Activated CD4-positive, alpha-beta T cell treated with anti-CD3 and anti-CD28 coated beads, Interleukin-2, amount 10 ng/mL, durations not matched to agents 7 days and 5 days (primary cell): ENCODE measurements at places on chromosomes 1 and 21. TPM values are rescaled to one million over a fixed set of nuclear protein-coding genes. Genes with fewer than 3 reads are reported as not detected.

- peaks cover 71% of the 10 kb centered on the region for H3K27me3 ChIP-seq
- no peak for DNase-seq
- no peak within 1 kb of the TSS for H3K27ac ChIP-seq
- H3K36me3 ChIP-seq: no peaks in the 10 kb centered on the region
- H3K4me1 ChIP-seq: peaks cover 3% of the 10 kb centered on the region
Measured at GRCh38 chr1:99004861-99005442, at the start of gene PLPPR5. PLPPR5 (minus strand) TSS chr1:99004861; CDS start chr1:99004671, 190 bp downstream.

- H3K27me3 ChIP-seq: no peaks in the 10 kb centered on the region
- peaks cover 23% of the 10 kb centered on the region for H3K4me1 ChIP-seq
- no peak overlapping the region for H3K4me3 ChIP-seq
- DNase-seq: no peak
- peaks cover 20% of the 10 kb centered on the region for H3K36me3 ChIP-seq
Measured at GRCh38 chr1:246333855-246334254, 173.2 kb downstream of the SMYD3 start.

DNA sequence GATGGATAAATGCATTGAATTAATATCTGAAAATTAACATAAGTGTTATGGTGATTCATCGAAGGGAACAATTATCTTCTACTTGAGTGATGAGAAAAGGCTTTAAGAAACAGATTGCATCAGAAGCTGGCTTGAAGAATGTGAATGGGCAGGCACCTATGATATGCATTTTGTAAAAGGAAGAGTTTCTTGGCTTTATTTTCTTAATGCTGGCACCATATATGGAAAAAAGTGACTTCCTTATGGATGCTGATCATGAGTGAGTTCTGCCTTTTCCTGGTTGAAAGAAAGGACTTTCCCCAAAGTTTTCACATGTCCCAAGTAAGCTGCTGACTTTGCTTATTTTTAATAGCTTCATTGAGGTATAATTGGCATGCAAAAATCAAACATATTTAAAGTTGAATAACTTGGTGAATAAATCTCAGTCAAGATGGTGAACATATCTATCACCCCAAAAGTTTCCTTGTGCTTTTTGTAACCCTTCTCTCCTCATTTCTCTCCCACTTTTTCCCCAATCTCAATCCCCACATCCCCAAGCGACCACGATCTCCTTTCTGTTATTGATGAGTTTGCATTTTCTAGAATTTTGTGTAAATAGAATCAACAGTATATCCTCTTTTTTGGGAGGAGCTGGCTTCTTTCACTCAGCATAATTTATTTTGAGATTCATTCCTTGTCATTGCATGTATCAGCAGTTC lies 74.2 kb downstream of the SPATA46 start:
- no peak for DNase-seq
- no peaks in the 10 kb centered on the region for H3K36me3 ChIP-seq
- no peak overlapping the region for H3K27ac ChIP-seq
- H3K27me3 ChIP-seq: peaks cover 16% of the 10 kb centered on the region
- H3K4me3 ChIP-seq: no peak overlapping the region

DNA sequence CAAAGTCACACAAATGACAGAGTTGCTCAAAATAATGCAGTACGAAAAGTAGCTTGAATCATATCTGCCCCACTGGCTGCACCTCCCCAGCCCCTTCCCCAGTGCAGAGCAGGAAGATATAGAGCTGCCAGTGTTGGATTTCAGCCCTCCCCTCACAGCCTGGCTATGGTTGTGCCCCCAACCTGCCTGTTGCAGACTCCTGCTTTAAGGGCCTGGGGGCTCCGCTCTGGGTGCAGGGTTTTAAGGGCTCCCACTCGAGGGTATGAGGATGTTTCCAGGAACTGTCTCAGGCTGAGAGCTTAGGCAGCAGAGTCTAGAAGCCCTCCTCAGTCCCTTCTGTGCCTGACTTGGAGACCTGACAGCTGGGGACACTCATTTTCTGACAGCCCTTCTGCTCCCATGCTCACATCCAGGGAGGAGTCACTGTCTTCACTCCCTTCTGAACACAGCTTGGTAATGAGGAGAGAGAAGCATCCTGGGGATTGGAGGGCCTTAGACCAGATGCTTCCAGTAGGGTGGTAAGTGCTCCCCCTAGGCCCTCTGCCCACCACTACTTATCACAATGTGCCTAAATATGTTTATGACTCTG lies 4.6 kb downstream of the S100A9 start:
- H3K27me3 ChIP-seq: peaks cover 7% of the 10 kb centered on the region
- peaks cover 10% of the 10 kb centered on the region for H3K4me1 ChIP-seq

GRCh38 chr1:196545222-196545621 lies 63.0 kb downstream of the KCNT2 start:
- no peaks in the 10 kb centered on the region for H3K27me3 ChIP-seq
- no peak overlapping the region for H3K27ac ChIP-seq
- no peak overlapping the region for H3K4me3 ChIP-seq
- H3K36me3 ChIP-seq: no peaks in the 10 kb centered on the region
- DNase-seq: no peak

DNA sequence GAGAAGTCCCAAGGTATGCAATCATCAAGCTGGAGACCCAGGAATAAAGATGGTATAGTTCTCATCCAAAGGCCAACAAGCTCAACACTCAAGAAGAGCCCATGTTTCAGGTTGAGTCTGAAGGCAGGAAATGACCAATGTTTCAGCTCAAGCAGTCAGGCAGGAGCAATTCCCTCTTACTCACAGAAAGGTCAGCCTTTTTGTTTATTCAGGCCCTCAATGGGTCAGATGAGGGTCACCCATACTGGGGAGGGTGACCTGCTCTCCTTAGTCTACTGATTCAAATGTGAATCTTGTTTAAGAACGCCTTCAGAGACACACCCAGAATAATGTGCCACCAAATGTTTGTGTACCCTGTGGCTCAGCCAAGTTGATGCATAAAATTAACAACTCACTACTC lies 262.4 kb downstream of the USP25 start:
- no peak for DNase-seq
- no peaks in the 10 kb centered on the region for H3K36me3 ChIP-seq
- no peak overlapping the region for H3K27ac ChIP-seq
- H3K27me3 ChIP-seq: no peaks in the 10 kb centered on the region

DNA sequence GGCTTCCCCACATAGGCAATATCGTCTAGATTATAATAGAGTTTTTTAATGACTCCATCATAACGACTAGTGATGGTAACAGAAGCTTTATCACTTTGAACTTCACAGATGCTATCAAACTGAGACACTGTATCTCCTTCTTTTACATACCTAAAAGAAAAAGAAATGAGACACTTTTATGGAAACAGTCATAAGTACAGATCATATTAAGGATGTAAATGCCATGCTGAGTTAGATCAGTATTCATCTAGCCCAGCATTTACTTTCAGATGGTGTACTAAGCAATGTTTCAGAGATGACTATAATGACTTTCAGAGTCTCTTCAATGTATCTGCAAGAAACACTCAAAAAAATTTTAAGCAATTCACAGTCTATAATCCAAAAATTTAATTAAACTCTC lies 18.9 kb downstream of the DBT start:
- no peak for DNase-seq
- no peak overlapping the region for H3K4me3 ChIP-seq
- peaks cover 2% of the 10 kb centered on the region for H3K4me1 ChIP-seq
- peaks cover 42% of the 10 kb centered on the region for H3K36me3 ChIP-seq

GPR153 gene
- total RNA-seq: 0.85 TPM

DNA sequence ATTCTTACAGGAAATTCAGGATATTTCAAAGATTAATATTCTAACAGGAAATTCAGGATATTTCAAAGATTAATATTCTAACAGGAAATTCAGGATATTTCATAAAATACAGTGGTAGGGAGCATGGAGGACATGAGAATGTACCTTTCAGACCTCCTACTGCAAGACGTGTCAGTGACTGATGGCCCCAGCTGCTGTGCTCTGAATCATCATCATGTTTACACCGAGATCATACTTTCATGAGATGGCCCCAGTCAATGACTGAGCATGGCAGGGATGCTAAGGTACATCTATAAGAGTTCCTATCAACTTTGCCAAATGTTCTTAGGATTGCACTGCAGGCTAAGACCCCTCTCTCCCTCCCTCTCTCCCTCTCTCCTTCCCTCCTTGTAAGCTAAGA lies 69.0 kb downstream of the HFM1 start:
- no peak for DNase-seq
- no peaks in the 10 kb centered on the region for H3K36me3 ChIP-seq
- peaks cover 4% of the 10 kb centered on the region for H3K27me3 ChIP-seq

CELA3B gene
- total RNA-seq: not detected

GRCh38 chr1:53561503-53562105 lies 102.4 kb downstream of the DMRTB1 start:
- no peak for DNase-seq
- H3K4me3 ChIP-seq: no peak overlapping the region
- no peak overlapping the region for H3K27ac ChIP-seq
- H3K36me3 ChIP-seq: no peaks in the 10 kb centered on the region
- peaks cover 20% of the 10 kb centered on the region for H3K27me3 ChIP-seq
